ENCODE measurements at places on chromosomes 5 and 9.

DNA sequence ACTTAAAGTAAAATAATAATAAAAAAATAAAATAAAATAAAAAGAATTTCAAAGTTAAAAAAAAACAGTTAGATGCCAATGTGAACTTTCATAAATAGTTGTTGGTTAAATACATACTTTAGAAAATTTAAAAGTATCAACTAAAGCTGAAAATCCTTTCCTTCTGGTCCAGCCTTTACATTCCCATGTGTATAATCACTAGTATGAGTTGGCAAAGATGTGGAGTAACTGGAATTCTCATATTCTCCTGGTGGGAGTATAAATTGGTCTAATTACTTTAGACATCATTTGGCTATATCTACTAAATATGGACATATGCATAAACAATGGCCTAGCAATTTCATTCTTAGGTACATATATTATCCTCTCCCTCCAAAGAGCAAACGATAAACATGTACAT is 619.9 kb downstream of the PTPRD start:
- DNase-seq, result no peak

DNA sequence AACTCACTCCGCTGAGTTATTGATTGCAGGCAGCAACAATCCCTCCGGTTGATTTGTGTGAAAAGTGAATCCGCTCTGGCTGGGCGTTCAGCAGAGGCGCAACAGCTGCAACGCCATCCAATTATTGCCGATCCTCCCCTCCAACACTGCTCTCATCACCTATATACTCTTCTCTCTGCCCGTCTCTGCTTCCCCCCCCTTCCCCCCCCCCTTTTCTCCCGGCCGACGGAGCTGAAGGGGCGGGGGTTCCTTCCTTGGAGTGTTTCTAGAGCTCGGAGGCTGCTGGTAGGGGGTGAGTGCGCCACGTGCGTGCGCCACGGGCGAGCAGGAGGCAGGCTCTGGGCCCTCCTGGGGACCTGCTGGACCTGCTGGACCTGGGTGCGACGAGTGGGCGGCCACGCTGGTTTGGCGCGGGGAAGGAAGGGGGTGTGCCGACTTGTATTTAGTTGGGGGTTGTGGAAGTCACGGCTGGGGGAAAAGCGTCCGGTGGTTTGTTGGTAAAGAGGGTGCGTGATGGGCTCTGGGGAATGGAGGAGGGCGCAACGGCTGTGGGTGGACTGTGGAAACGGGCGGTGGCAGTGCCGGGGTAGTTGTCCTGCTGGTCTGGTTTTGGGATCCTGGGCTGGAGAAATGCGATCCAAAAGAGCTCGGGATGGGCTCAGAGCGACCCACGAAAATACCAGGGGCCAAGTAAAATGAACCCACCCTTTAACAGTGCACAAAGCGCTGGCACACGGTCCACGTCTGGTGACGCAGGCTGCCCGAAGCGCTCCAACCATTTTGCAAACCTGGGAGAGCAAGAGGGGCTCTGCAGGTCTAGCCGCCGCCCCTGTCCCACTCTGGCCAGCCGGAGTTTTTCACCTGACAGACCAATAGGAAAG is 6.4 kb upstream of the MEF2C start:
- peak; percentile 48 for DNase-seq

DNA sequence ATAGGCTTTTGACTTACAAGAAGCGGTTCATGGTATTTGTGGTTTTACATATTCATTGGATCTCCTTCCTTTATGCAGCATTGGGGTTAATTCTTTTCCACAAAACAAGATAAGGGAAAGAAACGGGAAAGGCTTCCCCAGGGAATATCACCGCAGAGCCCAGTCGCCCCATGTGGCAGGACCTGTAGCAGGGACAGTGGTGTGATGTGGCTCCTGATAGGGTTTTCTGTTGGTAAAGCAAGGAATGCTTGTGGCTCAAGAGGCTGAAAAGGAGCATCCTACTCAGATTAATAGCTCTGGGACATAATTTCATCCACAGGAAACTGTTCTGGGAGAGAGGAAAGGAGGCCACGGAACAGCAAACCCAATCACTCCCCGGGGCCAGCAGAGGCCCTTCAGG is 699.9 kb downstream of the MTRR start:
- no peak for DNase-seq

GRCh38 chr5:172910828-172911627 is 48.2 kb upstream of the RPL26L1 start:
- DNase-seq, result no peak

- no peak for DNase-seq
These were observed 169.1 kb downstream of the YTHDC2 start for GRCh38 chr5:113682497-113683136.

DNA sequence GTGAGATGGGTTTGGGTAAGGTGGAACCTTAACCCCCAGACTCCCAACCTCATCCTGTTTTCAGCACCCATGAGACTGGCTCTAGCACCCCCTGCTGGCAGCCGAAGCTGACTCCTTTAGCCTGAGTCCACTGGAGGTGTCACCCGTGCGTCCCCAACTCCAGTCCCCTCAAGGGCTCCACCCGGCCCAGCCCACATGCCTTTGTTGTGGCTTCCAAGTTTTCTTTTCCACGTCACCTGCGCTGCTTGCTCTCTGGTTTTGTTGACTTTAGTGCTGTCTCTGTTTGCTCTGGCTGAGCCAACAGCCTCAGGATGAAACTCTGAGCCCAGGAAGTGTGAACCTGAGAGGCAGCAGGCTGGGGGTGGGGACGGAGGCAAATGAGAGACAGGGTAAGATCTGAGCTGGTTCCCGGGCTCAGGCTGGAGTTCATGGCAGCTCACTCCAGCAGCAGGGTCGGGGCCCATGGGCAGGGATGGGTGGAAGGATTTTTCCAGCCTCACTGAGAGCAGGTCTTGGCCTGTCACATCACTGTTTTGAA is 13.2 kb upstream of the AQP7 start:
- no peak for DNase-seq

DNA sequence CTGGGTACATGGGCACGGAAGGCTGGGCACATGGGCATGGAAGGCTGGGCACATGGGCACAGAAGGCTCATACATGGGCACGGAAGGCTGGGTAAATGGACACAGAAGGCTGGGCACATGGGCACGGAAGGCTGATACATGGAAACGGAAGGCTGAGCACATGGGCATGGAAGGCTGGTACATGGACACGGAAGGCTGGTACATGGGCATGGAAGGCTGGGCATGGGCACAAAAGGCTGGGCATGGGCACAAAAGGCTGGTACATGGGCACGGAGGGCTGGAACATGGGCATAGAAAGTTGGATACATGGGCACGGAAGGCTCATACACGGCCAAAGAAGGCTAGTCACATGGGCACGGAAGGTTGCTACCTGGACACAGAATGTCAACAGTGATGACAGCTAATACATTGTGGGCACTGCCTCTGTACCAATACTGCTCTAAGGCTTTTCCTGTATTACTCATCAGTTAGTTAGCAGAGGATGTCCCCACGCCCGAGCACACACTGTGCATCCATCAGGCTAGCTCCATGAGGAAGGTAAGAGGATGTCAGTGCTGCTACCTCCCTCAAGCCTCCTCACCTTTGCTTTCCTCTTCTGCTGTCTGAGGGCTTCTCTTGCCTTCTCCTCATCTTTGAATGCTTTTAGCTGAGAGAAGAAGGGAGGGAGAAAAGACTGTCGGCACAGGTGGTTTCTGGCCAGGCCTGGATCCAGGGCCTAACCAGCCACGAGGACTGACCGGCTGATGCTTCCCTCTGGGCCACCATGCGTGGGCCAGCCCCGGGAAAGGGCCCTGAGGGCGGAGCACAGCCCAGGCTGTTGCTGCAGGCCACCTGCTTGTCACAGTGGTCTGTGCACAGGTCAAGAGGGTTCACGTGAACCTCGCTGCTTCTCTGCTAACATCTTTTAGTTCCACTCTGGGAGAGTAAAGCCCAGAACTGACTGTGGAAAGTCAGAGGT is 14.3 kb downstream of the GPX3 start:
- no peak for DNase-seq

DNA sequence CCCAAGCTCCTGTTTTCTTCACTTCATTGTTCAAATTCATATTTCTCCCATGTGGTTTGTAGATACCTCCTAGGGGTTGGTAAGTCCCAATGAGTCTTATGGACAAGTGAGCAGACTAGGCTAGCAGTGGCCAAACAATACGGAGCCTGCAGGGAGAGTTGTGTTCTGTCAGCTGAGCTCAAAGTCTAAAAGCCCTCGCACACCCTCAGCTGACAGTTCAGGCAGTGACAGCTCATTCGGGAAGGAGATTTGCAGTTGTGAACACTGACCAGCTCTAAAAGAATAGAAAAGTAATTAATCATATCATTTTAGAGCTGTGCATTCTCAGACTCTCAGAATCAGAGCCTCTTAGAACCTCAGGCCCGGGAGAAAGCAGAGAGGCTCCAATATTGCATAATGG is 95.1 kb downstream of the SH3TC2 start:
- DNase-seq, result no peak

GRCh38 chr9:124553738-124554137 is 46.5 kb upstream of the NR5A1 start:
- no peak for DNase-seq

DNA sequence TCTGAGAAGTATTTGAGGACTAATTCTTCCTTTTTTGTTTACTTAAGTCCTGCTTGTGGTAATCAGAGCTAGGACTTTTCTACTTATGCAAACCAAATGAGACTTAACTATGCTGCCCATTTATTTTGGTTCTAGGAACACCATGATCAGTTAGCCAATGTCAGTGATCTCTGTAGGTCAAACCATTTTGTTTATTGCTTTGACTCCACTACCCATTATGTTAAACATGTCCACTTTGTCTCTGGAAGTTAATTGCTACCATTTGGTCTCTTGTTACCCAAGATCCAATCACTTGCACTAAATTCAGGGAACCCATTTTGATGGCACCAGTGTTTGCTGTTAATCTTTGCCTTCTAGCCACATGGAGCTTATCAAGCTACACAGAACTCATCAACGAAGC is 161.9 kb downstream of the CCDC171 start:
- no peak for DNase-seq

DNA sequence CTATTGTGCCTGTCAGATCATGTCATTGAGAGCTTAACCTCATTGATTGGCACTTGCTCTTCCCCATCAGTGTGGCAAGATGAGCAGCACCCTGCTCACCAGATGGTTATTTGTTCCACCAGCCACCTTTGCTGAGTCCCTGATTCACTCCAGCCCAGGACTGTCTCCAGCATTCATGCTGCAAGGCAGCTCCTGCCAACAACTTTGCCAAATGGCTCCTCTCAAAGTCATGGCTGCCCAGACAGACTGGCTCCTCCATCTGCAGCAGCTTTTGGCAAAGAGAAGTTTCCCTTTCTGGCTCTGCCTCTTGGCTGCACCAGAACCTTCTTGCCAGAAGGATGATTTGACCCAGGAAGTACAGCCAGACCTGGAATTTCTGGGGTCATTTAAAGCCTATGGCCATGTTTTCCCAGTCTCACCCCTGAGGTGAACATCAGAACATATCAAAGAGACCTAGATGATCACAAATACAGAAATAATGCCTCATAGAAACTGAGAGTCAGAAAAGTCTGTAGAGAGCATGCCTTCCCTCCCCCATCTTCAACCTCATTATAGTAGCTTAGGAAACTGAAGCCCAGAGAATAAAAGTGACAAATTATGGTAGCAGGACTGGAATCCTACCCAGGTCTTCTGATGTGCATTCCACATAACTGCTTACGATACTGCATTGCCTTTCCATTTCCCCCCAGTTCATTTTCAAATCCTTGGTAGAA is 10.4 kb downstream of the PPP2R2B start:
- DNase-seq, result no peak

- DNase-seq, result no peak
These were observed 4.0 kb downstream of the MAT2B start for GRCh38 chr5:163509291-163509951.

GRCh38 chr5:15440434-15440833 is 59.5 kb upstream of the FBXL7 start:
- no peak for DNase-seq

DNA sequence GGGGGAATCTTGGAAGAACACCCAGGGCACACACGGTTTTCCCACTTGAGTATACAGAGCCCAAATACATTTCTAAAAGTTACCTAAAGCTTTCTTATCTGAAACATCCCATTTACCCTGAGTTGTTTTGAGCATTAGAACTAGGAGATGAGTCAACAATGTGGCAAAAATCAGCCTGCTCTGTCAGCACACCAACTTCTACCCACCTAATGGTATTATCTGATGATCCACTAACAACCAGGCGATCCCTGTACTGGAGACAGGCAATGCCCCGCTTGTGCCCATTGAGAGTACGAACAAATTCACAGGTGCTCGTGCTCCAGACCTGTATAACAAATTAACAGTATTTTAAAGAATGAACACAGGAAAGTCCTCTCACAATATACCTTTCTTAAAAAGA is 87.0 kb downstream of the SMIM23 start:
- no peak for DNase-seq

- DNase-seq, result no peak
These were observed 51.9 kb downstream of the ERBIN start for GRCh38 chr5:65978251-65978650.

DNA sequence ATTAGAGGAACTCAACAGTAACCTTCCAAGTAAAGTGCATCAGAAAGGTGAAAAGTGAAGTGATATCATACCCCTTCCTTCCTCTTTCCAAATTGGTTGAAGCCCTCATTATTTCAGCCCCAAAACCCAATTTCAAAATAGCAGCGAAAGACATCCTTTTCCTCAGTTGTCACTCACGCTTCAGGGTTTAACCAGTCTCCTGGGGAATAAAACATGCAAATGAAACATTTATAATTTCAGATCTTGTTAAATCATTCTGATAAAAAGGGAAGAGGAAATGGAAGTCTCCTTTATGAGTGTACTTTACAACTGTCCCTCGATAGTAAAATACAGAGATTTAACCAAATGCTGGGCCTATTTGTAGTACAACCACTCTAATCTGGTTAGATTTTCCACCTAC is 22.5 kb downstream of the TRPM6 start:
- DNase-seq, result no peak
